Stimulated activated CD8-positive, alpha-beta memory T cell treated with anti-CD3 and anti-CD28 coated beads, Interleukin-2, amount 100 ng/mL, for 48 hours (primary cell): ENCODE measurements at places on chromosomes 4 and X.

GRCh38 chr4:139589336-139590018, 33.5 kb upstream of the SETD7 start:
- DNase-seq: no peak

DNA sequence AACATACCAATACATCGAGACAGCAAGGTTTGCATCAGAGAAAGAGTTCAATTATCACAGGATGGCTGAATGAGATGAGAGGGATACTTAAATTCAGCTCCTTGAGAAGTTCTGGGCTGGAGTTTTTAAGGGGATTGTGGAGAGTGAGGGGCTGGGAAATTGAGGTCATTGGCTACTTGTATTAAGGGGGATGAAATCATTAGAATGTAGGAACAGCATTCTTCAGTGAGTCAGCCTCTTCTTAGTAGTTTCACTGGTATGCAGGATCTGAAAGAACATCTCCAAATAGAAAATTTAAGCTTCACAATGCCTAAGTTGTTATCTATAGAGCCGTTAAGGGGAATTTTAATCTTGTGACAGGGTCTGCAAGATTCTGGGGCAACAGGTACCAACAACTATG, 211.6 kb upstream of the TAPT1 start:
- no peak for DNase-seq

GRCh38 chr4:56748271-56748670, 67.2 kb upstream of the HOPX start:
- DNase-seq: no peak

- no peak for DNase-seq
Observed at GRCh38 chr4:118760493-118760892, 75.3 kb downstream of the METTL14 start.

- no peak for DNase-seq
Observed at GRCh38 chr4:2305766-2306501, 44.0 kb upstream of the MXD4 start.

- DNase-seq: no peak
Observed at GRCh38 chr4:183322326-183322725, at the start of gene CLDN24. TSS of gene CLDN24 (minus strand) at chr4:183322426. CDS start at chr4:183322426, 0 bp downstream.

DNA sequence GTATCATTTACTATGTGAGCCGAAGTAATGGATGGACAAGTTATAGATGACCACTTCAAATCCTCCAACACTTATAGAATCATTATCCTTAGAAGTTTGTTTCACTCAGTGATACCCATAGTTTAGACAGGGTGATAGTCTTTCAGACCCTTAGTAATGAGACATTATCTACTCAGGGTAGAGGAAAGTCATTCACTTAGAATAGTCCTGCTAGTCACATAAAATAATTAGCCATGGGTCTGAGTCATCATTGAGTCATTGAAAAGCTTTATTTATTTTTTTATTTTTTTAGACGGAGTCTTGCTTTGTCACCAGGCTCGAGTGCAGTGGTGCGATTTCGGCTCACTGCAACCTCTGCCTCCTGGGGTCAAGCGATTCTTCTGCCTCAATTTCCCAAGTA, 321.7 kb upstream of the FSTL5 start:
- DNase-seq: no peak

GRCh38 chrX:144334577-144334976, 450.7 kb downstream of the UBE2NL start:
- DNase-seq: no peak

GRCh38 chrX:110003167-110004156, 548 bp downstream of the TMEM164 start:
- DNase-seq: no peak

- DNase-seq: no peak
Observed at GRCh38 chrX:80576806-80577533, 156.7 kb downstream of the TENT5D start.

DNA sequence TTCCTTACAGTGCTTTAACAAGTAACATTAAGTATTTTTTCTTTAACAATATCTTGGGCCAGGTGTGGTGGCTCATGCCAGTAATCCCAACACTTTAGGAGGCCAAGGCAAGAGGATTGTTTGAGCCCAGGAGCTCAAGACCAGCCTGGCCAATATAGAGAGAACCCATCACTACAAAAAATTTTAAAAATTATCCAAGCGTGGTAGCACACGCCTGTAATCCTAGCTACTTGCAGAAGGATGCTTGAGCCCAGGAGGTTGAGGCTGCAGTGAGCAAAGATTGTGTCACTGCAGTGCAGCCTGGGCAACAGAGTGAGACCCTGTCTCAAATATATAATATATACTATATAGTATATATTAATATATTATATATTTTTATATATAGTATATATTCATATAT, 162.2 kb downstream of the ZNF674 start:
- no peak for DNase-seq

- no peak for DNase-seq
Observed at GRCh38 chrX:49137492-49137891, 14.0 kb upstream of the GPKOW start.

- no peak for DNase-seq
Observed at GRCh38 chr4:152259866-152260265, 276.0 kb downstream of the FBXW7 start.

DNA sequence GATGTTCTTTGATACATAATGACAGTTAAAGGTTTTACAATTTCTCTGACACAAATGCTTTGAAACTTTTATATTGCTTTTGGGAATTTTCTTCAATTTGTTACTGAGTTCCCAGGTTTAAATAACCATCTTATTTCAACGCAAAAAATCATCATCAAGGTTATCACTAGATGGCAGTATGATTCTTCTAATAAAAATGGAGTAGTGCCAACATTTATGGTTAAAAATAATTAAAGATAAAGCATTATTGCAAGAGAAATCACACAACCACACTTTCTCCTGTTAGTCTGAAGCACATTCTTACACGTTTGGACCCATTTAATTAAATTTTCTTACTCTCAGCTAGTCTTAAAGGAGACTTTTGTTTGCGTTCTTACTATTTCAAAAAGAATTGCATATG, 611.3 kb upstream of the CPXCR1 start:
- DNase-seq: no peak

DNA sequence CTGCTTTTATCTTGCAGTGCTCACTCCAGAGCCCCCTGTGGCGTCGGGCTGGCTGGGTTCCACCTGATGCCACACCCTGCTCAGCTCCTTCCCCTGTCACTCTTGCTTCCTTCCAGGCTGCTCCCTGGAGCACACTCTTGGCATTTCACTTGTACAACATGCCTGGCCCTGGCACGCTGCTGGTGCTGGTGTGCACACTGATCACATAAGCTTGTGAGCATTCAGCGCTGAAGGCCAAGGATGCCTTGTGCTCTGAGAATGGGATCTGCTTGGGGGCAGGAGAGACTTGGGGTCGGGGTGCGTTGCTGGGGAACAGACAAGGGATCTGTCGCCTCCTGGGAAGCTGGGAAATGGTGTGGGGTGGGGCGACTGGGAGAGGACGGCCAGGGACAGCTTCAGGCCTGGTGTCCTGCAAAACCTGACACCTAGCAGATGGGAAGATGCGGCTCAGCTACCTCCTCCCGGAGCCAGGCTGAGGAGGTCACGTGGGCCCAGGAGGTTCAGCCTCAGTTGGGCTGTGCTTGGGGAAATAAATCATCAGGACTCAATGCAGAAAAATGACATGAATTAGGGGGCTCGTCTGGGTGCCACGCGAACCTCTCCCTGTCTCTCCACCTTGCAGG, 108.5 kb downstream of the PHKA2 start:
- no peak for DNase-seq
